RKO (cell line): ENCODE measurements at places on chromosomes 2 and 18.

- DNase-seq = no peak
Measured at GRCh38 chr2:236621786-236622185, 52.2 kb downstream of the ACKR3 start.

GRCh38 chr18:40911582-40912254 is 1043.3 kb upstream of the PIK3C3 start:
- DNase-seq = peak; percentile 70

DNA sequence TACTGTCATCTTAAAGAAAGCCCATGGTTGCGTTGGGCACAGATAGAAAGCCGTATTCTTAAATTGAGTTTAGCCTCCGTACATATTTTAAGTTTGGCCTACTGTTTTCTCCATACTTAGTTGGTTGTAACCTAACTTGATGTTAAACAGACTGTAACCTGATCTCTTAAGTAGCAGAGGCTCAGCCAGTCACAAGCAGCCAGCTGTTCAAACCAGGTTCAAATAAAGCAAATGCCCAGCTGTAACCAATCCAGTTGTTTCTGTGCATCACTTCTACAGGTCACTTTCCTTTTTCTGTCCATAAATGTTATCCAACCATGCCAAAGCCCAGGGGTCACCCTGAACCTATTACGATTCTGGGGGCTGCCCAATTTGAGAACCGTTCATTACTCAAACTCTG is 10.0 kb upstream of the THADA start:
- no peak for DNase-seq

DNA sequence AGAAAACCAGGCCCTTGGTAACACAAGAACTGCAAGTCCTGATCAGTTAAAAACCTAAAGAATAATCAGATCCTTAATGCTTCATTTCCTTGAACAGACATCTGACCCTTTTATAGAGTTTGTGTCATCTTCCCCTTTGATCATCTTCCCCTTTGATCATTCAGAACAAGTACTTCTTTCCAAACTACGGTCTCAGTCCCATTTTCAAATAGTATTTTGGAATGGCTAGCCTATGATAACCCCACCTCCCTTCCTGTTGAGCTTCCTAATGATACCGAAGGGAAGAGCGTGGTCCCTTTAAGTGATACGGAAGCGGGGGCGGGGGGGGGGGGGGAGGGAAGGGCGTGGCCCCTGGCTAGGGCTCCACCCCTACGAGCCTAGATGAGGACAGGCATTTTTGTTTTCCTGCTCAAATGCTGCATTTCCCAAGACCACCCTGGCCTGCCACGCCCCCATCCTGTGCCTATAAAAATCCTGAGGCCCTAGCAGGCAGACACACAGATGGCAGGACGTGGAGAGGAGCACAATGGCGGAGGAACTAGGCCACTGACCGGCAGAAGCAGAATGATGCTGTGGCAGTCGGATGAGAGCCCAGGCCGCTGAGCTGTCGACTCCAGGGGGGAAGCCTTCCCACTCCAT is 24.1 kb upstream of the CHRNA1 start:
- DNase-seq = no peak

- DNase-seq = no peak
Measured at GRCh38 chr2:23321751-23322150, 63.2 kb upstream of the KLHL29 start.

- DNase-seq = no peak
Measured at GRCh38 chr2:157831573-157832315, 44.4 kb downstream of the ACVR1 start.

- no peak for DNase-seq
Measured at GRCh38 chr2:128516938-128517337, 198.3 kb upstream of the HS6ST1 start.

DNA sequence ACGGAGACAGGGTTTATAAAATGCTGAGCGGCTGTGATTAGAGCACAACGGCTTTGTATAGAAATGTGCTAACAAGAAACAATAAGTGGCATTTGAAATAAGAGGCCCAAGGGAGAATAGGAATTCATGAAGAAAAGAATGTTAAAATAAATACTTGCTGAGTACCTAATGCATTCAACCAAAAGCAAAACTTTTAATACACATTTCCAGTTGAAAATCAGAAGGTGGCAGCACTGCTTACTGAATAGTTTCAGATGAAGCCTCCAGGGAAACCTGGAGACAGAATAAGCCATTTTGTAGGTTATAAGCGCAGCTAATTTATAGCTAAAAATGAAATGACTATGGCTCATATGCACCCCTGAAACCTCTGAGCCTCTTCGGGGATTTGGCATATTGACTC is 286.6 kb downstream of the DPP10 start:
- peak; percentile 40 for DNase-seq
